ENCODE measurements at places on chromosomes 1 and 21. TPM values are rescaled to one million over a fixed set of nuclear protein-coding genes. Genes with fewer than 3 reads are reported as not detected.

GRCh38 chr1:245765230-245766000, 610.6 kb downstream of the KIF26B start:
- DNase-seq = no peak

DNA sequence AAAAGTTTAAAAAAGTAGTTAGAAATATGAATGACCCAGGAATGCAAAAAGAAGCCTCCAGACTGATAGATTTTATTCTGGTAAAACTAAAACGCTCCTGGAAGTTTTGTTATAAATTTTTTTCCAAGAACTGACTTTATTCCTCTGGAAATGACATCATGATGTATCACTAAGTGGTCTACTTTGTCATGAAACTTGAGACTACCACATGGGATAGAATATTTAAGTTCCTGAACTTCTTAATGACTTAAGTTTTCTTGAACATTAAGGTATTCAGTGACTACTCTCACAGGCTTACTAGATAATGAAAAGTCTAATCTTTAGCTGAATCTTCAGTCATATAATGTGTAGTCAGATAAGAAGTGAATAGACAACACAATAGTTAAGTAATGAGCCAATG, 842.2 kb downstream of the USP25 start:
- no peak for DNase-seq

- no peak for DNase-seq
These were observed 29.4 kb downstream of the JAK1 start for GRCh38 chr1:64936956-64937355.

- DNase-seq = no peak
These were observed 259.1 kb downstream of the CACNA1E start for GRCh38 chr1:181742426-181742825.

The ATP1A4 gene
- total RNA-seq = 0.10 TPM

All from spinal cord (tissue), 10 donors.